Colonic mucosa (tissue), 4 donors: ENCODE measurements at places on chromosomes 11 and 22. TPM values are rescaled to one million over a fixed set of nuclear protein-coding genes. Genes with fewer than 3 reads are reported as not detected.

DNA sequence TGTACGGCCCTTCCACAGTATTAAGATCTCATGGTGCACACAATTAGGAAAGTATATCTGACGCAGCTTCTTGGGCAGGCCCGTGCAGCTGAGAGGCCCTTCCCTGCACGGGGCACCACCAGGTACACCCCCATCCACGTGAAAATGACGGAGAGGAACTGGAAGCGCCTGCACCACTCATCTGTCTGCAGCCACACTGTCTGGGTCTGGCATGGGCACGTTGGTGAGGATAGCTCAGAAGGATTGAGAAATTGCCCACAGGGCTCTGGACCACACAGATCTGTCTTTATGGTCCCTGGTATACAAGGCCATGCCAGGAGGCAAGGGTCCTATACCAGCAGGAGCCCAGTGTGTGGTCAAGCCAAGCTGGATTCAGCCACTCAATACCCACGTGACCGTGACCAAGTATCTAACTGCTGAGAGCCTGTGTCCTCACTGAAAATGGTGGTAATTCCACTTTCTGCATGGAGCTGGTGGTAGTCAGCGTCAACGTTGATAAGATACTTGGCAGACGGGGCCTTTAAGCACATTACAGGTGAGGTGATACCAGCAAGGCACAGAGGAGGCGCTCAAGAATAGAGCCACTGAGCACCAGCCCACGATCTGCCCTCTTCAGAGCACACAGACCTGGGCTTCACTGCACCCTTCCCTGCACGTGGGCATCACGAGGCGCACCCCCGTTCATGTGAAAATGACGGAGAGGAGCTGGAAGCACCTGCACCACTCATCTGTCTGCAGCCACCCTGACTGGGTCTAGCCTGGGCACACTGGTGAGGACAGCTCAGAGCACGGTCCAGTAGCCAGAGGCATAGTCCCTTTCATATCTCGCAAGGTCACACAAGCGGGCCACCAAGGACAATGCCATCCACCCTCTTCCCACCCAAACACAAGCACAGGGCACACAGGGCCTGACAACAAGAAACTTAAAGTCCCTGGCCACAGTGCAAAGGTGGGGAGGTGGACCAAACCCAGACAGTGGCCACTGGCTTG is 28.4 kb downstream of the SHANK2 start:
- no peak overlapping the region for H3K27ac ChIP-seq
- no peak for DNase-seq
- H3K4me1 ChIP-seq, result no peaks in the 10 kb centered on the region
- H3K36me3 ChIP-seq, result no peaks in the 10 kb centered on the region

GRAP2 gene
- total RNA-seq, result 2.1 TPM

TRIM6 gene
- total RNA-seq, result 0.35 TPM

DNA sequence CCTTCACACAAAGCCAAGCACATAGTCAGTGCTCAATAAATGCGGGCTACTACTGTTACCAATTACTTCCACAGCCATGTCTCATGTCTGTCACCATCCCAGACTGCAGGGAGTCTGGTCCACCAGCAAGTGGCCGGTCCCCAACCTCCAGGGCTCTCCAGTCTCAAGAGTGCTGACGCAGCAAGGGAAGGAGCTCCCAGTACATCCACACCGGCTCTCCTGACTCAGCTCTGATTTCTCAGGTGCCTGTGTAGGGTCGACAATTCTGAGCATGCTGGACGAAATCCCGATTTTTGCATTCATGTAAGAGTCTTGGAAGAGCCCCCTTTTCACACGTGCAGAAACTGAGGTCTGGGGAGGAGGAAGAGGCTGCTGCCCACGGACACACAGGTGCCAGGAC is 10.3 kb upstream of the NEFH start:
- H3K4me3 ChIP-seq, result peak overlapping the region; percentile 13
- no peak overlapping the region for H3K27ac ChIP-seq
- H3K36me3 ChIP-seq, result no peaks in the 10 kb centered on the region
- DNase-seq, result no peak
- H3K27me3 ChIP-seq, result no peaks in the 10 kb centered on the region

- H3K27ac ChIP-seq, result no peak overlapping the region
- no peak overlapping the region for H3K4me3 ChIP-seq
- H3K4me1 ChIP-seq, result no peaks in the 10 kb centered on the region
- H3K27me3 ChIP-seq, result no peaks in the 10 kb centered on the region
These were observed 62.6 kb downstream of the CD6 start for GRCh38 chr11:61034111-61034510.

TMEM9B gene
- total RNA-seq, result 69.3 TPM

GRCh38 chr11:120142441-120143100 is 4.7 kb upstream of the TRIM29 start:
- H3K27ac ChIP-seq, result no peak overlapping the region
- H3K36me3 ChIP-seq, result no peaks in the 10 kb centered on the region
- peaks cover 2% of the 10 kb centered on the region for H3K27me3 ChIP-seq
- no peak for DNase-seq
- no peaks in the 10 kb centered on the region for H3K4me1 ChIP-seq

DNA sequence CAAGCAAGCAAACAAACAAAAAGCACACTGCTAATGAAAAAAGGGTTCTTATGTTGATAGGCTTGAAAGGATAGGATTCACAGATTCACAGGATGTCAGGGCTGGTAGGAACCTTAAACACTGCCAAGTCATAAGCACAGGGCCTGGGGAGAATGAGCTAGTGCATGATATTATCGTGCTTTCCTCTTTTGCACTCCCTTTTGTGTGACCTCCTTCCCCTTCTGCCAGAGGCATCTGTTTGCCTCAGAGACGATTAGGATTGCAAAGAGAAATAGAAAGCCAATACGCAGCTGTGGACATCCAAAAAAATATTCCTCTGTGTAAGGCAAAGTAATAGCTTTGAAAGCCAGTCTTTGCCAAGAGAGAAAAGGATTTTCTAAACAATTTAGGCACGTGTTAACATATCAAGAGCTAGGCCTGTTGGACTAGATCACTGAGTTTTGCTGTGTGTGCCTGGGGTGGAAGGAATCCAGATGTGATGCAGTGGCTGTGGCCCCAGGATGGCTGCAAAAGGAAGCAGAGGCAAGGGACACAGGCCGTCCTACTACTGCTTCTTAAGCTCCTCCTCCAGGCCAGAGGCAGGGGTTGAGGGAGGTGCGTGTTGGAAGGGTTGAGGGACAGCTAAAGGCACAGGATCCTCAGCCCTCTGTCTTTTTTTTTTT is 30.6 kb downstream of the MCHR1 start:
- no peaks in the 10 kb centered on the region for H3K4me1 ChIP-seq
- no peak for DNase-seq
- no peak overlapping the region for H3K4me3 ChIP-seq
- peak overlapping the region; percentile 36 for H3K27ac ChIP-seq
- H3K27me3 ChIP-seq, result no peaks in the 10 kb centered on the region

MIAT gene
- total RNA-seq, result 1.5 TPM

TRPC6 gene
- total RNA-seq, result 0.96 TPM

MYO7A gene
- total RNA-seq, result 3.8 TPM

DNA sequence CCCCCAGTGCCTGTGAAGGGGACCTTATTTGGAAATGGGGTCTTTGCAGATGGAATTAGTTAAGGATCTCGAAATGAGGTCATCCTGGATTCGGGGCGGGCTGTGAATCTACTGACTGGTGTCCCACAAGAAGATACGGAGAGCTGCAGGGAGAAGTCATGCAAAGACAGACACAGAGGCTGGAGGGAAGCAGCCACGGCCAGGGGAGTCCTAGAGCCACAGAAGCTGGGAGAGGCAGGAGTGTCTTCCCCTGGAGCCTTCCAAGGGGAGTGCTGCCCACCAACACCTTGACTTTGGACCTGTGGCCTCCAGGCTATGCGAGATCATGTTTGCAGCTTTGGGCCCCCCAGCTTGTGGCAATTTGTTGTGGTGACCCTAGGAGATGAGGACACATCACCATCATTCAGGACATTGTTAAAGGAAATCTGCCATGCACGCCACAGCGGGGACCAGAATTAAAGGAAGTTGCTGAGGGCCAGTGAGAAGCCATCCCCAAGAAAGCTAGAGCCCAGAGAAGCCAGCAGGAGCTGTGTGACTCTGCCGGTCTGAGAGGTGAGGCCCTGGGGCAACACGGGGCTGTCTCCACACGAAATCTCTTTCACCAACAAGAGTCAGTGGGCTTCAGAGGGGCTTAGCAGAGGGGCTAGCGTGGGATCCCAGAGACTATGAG is 434.7 kb downstream of the BRD1 start:
- no peaks in the 10 kb centered on the region for H3K27me3 ChIP-seq
- no peak for DNase-seq
- no peak overlapping the region for H3K4me3 ChIP-seq

MTFP1 gene
- total RNA-seq, result 55.1 TPM

DNA sequence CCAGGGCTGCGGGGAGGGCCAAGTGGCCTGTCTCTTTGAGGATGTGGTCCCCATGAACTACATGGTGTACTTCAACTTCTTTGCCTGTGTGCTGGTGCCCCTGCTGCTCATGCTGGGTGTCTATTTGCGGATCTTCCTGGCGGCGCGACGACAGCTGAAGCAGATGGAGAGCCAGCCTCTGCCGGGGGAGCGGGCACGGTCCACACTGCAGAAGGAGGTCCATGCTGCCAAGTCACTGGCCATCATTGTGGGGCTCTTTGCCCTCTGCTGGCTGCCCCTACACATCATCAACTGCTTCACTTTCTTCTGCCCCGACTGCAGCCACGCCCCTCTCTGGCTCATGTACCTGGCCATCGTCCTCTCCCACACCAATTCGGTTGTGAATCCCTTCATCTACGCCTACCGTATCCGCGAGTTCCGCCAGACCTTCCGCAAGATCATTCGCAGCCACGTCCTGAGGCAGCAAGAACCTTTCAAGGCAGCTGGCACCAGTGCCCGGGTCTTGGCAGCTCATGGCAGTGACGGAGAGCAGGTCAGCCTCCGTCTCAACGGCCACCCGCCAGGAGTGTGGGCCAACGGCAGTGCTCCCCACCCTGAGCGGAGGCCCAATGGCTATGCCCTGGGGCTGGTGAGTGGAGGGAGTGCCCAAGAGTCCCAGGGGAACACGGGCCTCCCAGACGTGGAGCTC is 13.5 kb downstream of the ADORA2A start:
- H3K27me3 ChIP-seq, result no peaks in the 10 kb centered on the region
- no peak overlapping the region for H3K27ac ChIP-seq
- DNase-seq, result no peak
- no peaks in the 10 kb centered on the region for H3K4me1 ChIP-seq

DNA sequence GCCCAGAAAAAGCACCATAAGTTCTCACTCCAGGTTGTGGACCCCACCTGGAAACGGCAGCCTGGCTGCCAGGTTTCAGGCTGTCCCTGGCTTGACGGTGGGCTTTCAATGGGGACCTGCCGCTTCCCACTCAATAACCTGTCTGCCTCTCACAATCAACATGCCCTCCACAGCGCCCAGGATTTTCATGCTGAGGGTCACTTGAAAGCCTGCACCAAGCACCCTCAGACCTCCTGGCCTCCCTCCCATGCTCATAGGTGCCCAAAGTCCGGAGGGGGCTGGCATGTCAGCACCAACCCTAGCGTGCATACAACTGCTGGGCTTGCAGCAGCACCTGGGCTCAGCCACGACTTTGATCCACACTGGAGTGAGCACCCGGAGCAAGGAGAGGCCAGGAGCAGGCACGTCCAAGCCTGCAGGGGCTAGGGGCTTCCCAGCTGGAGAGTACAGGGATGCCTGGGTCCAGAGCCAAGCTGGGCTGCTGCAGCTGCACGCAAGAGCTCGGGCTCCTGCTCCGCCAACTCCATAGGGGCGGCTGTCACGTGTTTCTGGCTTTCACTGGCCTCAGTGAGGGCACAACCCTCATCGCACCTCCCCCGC is 1214.3 kb upstream of the RAG2 start:
- no peak for DNase-seq
- no peaks in the 10 kb centered on the region for H3K36me3 ChIP-seq

GRCh38 chr11:79400717-79401330 is 40.0 kb downstream of the TENM4 start:
- no peaks in the 10 kb centered on the region for H3K36me3 ChIP-seq

- no peak overlapping the region for H3K4me3 ChIP-seq
- peak overlapping the region; percentile 60 for H3K27ac ChIP-seq
- no peak for DNase-seq
- H3K27me3 ChIP-seq, result no peaks in the 10 kb centered on the region
These were observed 22.5 kb downstream of the CLPB start for GRCh38 chr11:72411623-72412419.

APOA1 gene
- total RNA-seq, result 0.53 TPM

- H3K4me3 ChIP-seq, result no peak overlapping the region
- no peaks in the 10 kb centered on the region for H3K4me1 ChIP-seq
- no peak for DNase-seq
- H3K36me3 ChIP-seq, result no peaks in the 10 kb centered on the region
- H3K27ac ChIP-seq, result no peak overlapping the region
These were observed 27.0 kb upstream of the FSHB start for GRCh38 chr11:30203850-30204249.

- H3K36me3 ChIP-seq, result no peaks in the 10 kb centered on the region
- no peaks in the 10 kb centered on the region for H3K4me1 ChIP-seq
- no peak for DNase-seq
- H3K4me3 ChIP-seq, result no peak overlapping the region
- no peak overlapping the region for H3K27ac ChIP-seq
These were observed 22.5 kb upstream of the ELF5 start for GRCh38 chr11:34536056-34536455.

DNA sequence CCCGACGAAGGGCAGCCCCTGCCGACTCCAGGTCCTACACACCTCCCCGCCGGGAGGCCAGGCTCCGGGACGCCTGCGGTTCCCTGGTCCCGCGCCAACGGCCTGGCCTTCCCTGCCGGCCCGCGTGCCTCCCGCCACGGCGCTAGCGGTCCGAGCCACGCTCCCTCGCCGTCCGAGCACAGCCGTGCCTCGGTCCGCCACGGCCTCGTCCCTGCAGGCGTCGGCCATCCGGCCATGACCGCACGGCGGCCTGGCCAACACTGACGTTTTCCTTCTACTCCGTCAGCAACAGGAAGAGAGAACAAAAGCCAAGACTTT is 532 bp downstream of the EIF4G2 start:
- peak overlapping the region; percentile 95 for H3K4me3 ChIP-seq
- H3K4me1 ChIP-seq, result peaks cover 10% of the 10 kb centered on the region
- H3K36me3 ChIP-seq, result peaks cover 26% of the 10 kb centered on the region
- no peaks in the 10 kb centered on the region for H3K27me3 ChIP-seq

DDX25 gene
- not detected for total RNA-seq

- no peaks in the 10 kb centered on the region for H3K4me1 ChIP-seq
- no peaks in the 10 kb centered on the region for H3K36me3 ChIP-seq
- no peak overlapping the region for H3K4me3 ChIP-seq
- no peaks in the 10 kb centered on the region for H3K27me3 ChIP-seq
- DNase-seq, result no peak
These were observed 73.3 kb downstream of the GLYATL1 start for GRCh38 chr11:59012398-59013265.

MUC5AC gene
- total RNA-seq, result 0.20 TPM
